ENCODE measurements at places on chromosomes 11 and 22. TPM values are rescaled to one million over a fixed set of nuclear protein-coding genes. Genes with fewer than 3 reads are reported as not detected.
A peak's percentile ranks its signal among the peaks of the same experiment; 100 is the strongest.

- DNase-seq, result peak; percentile 79
Measured at GRCh38 chr11:34825670-34826383, 90.4 kb downstream of the APIP start.

Gene CNIH2
- 1.1 TPM for total RNA-seq

Gene ZNRF3
- total RNA-seq, result 13.6 TPM

Gene FOLH1
- total RNA-seq, result 42.6 TPM

GRCh38 chr11:11798586-11799438 is 43.0 kb upstream of the USP47 start:
- peak; percentile 91 for DNase-seq

GRCh38 chr11:111698852-111699559 is 67.2 kb downstream of the PPP2R1B start:
- no peak for DNase-seq

Gene DCHS1
- total RNA-seq, result 25.1 TPM

GRCh38 chr11:7019500-7020182 is 505 bp downstream of the ZNF214 start:
- DNase-seq, result no peak

Gene CDC42EP1
- total RNA-seq, result 186 TPM

Gene DSCAML1
- 8.0 TPM for total RNA-seq

DNA sequence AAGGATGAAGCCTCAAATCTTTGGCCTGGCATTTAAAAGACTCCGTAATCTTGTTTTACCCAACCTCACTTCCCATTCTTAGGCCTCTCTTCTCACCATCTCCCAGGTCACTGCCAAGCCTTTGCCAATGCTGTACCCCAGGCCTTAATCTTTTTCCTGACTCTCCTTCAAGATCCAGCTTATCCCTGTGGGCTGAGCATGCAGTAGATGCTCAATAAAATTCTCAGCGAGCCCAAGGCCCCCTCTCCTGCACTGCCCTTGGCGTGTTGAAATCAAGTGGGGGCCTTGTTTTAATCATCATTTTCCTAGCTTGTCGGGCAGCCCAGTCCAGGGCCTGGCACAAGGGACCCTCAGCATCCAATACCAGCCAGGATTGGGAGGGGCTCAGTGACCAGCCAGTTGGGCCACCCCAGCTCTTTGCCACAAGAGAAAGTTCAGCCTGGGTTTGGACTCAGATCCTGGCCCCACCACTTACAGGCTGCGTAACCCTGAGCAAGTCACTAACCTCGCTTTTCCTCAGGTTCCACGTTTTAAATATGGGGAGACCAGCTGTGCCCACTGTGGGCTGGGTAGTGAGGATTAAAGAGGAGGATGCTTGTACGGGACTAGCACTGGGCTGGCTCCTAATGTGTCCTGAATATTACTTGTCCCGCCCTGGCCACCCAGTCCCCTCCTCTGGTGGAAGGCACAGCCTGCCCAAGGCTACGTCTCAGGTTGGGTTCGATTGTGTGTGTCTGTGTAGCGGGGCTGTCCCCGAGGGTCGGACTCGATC is 943 bp upstream of the YWHAH start:
- no peak for DNase-seq

GRCh38 chr11:43997022-43997660 is 50.6 kb upstream of the ACCSL start:
- DNase-seq, result no peak

Gene SCUBE2
- 22.0 TPM for total RNA-seq

DNA sequence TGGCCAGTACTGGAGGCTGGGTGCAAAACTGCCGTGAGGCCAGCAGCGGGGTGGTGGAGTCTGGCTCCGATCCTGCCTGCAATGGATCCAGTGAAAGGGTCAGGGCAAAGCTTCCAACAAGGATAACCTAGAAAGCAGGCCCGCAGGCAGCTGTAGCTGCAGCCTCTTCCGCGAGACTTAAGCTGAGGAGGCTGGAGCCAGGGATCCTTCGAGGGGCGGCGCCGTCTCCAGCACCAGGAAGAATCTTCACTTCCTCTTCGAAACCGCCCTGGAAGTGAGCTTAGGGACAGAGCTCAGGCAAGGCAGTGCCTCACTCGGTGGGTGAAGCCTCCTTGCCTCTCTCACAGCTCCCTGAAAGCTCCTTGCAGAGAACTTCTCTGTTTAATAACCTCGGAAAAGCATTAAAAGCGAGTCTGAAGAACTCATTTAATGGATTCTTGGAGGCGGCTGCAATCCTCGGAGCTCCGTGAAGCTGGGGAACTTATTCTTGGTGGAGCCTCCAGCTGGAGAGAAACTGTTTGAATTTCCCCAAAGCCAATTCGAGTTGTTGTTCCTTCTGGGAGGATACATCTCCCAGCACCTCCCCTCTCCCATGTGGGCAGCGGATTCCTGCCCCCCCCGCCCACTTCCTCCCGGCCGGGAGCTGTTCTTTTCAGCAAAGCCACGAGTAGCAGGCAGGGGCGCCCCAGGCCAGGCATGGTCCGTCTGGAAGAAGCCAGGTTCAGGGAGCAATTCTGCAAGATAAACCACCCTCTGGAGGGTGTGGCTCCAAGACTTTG is 169.9 kb downstream of the CTTN start:
- peak; percentile 42 for DNase-seq

DNA sequence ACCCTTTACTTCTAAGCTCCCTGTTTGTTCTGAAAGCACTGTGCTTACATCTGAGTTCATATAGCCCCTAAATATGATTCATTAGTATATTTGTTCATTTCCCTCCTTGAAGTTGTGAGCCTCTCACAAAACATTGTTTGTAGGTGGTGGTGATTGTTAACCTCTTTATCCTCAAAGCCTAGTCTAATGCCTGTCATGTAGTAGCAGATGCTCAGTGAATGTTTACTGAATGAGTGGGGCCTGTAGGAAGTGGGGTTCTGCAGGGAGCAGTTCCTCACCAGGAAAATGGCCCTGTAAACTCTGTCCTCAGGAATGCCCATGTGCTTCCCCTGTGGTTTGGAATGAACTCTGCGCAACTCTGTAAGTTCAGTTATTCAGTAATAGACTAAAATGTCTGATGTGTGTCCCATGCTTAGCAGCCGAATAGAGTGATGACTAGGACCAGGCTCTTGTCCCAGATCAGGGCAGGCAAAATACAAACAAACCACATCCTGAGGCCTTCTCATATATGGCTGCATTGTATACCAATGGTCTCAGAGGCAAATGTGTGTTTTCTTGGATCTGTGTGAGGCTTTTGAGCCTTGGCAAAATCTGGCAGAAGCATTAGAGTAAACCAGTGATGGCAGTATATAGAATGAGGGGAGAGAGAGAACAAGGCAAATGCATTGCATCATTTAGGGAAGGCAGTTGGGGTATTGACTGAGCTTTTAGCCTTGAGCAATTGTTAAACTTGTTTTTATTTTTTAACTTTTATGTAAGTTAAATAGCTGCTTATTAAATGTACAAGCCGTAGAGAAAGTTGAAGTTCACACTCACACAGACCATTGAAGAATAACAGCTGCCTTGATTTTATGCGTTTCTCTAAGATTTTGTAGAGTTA is 91.4 kb upstream of the BIRC3 start:
- no peak for DNase-seq

DNA sequence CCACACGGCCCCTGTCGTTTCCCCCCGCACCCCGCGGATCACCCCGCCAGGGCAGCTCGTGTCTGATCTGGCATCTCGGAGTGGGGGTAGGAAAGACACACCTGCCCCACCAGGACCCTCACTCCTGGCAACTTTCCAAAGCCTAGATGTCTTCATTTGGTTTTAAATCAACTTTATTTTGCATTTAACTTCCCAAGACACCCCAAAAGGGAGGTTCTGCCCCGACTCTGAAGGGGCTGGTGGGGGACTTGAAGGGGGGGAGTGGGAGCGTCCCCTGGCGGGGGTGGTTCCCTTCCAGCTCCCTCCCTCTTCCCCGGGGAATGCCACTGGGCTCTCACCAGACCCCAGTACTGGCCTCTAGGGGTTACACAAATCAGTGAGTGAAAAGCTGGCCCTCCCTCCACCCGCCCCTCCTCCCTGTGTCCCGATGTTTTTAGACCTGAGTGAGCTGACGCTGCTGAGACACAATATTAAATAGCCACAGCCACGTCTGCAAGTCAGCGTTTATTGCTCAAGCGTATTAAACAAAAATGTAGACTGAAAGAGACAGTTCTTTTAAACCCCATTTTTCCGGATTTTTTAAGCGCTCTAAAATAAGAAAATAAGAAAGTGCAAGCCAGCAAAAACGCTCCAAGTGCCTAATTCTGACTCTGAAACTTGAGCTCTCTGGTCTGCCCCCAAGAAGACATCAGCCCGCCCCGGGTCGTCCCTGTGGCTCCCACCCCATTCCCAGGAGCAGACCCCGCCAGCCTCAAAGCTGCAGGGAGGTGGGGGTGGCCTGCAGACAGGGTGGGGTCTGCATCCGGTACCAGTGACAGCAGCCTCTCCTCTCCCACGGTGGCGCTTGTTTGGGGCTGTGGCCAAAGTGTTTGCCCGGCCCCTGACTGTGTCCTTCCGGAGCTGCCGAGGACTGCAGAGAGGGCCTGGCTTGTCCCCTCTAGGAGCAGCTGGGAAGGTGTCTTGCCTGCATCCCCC is 1.1 kb upstream of the TTLL8 start:
- no peak for DNase-seq

GRCh38 chr22:22803285-22803853 is 84.2 kb upstream of the IGLL5 start:
- DNase-seq, result no peak

- DNase-seq, result no peak
Measured at GRCh38 chr11:426851-427250, 12.1 kb upstream of the SIGIRR start.

GRCh38 chr11:92225125-92225567 is 528 bp downstream of the FAT3 start:
- no peak for DNase-seq

GRCh38 chr11:10611979-10612862 is 43.8 kb upstream of the LYVE1 start:
- no peak for DNase-seq

- DNase-seq, result no peak
Measured at GRCh38 chr22:23269441-23270211, 89.3 kb downstream of the BCR start.
